ENCODE measurements at places on chromosomes 12 and 14. TPM values are rescaled to one million over a fixed set of nuclear protein-coding genes. Genes with fewer than 3 reads are reported as not detected.

The GUCY2C gene
- not detected for total RNA-seq

The MYF5 gene
- total RNA-seq = not detected

The HRK gene
- total RNA-seq = 2.4 TPM

The KRT5 gene
- not detected for total RNA-seq

The CD27 gene
- total RNA-seq = not detected

The GNG2 gene
- 245 TPM for total RNA-seq

The SUDS3 gene
- 32.5 TPM for total RNA-seq

DNA sequence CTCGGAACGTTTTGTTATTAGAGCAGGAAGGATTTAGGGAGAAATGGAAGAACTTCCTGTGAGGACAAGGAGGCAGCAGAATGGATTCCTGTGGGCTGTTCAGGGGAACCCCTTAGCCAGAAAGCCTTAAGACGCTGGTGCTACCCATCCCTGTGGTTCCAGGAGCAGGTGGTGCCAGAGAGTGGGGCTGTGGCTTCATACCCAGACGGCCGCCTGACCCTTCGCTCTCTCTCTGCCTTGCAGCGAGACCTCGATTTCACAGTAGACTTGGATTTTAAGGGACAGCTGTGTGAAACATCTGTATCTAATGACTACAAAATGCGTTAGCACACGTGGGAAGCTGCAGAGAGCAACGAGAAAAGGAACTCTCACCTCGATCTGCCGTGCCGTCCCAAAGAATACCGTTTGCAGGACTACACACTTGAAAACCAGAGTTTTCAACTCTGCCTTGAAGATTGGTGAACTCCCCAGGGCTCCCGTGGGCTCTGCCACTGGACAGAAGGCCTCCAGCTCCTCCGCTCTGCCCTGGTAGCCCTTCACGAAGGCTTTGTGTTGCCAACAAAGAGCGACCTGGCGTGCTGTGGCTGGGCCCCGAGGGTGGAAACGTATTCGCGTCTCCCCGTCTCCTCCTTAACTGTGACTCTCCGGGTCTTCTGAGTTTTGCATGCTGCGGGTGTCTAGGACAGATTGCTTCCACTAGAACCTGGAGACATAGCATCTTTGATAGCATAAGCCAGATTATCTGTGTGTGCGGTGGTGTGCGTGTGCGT is 102.0 kb downstream of the PRMT8 start:
- no peak overlapping the region for H3K27ac ChIP-seq
- peaks cover 5% of the 10 kb centered on the region for H3K27me3 ChIP-seq
- H3K4me1 ChIP-seq = peaks cover 11% of the 10 kb centered on the region
- H3K36me3 ChIP-seq = peaks cover 11% of the 10 kb centered on the region
- H3K4me3 ChIP-seq = no peak overlapping the region

- H3K4me1 ChIP-seq = peaks cover 10% of the 10 kb centered on the region
- peak overlapping the region; percentile 49 for H3K27ac ChIP-seq
- DNase-seq = no peak
- no peaks in the 10 kb centered on the region for H3K27me3 ChIP-seq
- H3K36me3 ChIP-seq = no peaks in the 10 kb centered on the region
Observed at GRCh38 chr14:51318813-51319597, 79.0 kb downstream of the TMX1 start.

DNA sequence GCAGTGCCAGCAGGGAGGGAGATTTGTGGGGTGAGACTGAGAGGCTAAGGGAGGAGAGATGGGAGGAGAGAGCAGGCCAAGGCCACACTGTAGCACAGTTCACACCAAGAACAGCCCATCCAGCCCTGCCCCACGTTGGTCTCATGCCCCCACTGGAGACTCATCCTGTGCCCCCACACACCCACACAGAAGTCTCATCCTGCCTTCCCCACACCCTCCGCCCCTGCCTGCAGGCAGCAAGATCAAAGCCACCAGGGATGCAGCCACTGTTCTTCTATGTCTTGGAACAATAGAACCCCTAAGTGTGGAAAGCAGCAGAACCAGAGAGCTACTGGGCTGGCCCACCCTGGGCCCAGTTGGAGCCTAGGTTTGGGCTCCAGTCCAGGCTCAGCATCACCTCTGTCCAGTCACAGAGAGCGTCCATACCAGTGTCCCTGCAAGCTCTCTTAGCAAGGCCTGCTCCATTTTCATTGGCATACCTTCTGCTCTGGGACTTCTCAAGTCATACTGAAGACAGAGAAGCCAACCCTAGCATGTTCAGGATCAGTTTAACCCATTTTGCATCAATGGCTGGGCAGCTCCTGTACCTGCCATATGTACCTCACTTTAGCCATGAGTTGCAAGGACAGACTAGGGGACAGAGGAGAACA is 31.7 kb upstream of the HDAC7 start:
- H3K27ac ChIP-seq = no peak overlapping the region
- H3K4me1 ChIP-seq = no peaks in the 10 kb centered on the region
- DNase-seq = no peak
- H3K36me3 ChIP-seq = no peaks in the 10 kb centered on the region

GRCh38 chr14:50791201-50791600 is 39.8 kb downstream of the NIN start:
- peaks cover 63% of the 10 kb centered on the region for H3K4me1 ChIP-seq
- peaks cover 1% of the 10 kb centered on the region for H3K27me3 ChIP-seq
- DNase-seq = no peak
- H3K4me3 ChIP-seq = no peak overlapping the region

DNA sequence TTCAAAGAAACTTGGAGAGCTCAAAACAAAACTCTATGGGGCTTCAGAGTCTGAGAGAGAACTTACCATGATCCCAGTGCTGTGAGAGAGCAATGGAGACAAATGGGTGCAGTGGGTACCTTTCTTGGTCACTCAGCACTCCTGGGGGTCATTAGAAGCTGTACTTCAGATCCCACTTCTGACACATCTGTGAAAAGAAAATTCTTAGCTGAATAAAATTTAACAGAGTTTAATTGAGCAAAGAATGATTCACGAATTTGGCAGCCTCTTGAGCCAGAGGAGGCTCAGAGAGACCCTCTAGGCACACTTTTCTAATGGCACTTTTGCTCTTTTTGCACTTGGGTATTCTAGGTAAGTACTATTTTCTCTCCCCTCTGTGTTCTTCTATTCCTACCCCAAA is 96.8 kb upstream of the SYT10 start:
- H3K27ac ChIP-seq = no peak overlapping the region
- no peaks in the 10 kb centered on the region for H3K4me1 ChIP-seq

DNA sequence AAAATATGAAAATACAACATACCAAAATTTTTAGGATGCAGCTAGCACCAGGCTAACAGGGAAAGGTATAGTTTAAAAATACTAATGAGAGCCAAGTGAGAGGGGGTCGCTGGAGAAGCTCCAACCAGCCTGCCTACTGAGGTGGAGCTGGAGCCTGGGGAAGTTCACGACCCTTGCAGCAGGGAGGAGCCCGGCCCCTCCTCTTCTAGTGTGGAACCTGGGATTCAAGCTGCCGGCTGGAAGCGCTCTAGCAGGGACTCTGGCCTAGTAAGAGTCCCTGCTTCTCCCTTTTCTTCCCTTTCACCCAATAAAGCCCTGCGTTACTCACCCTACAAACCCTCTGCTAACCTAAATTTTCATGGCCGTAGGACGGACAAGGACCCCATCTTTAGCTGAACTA is 5.0 kb upstream of the KCNK13 start:
- H3K27ac ChIP-seq = no peak overlapping the region
- no peak overlapping the region for H3K4me3 ChIP-seq
- H3K27me3 ChIP-seq = peaks cover 11% of the 10 kb centered on the region
- no peak for DNase-seq
- peaks cover 11% of the 10 kb centered on the region for H3K36me3 ChIP-seq

- H3K27ac ChIP-seq = no peak overlapping the region
- no peak for DNase-seq
- H3K4me3 ChIP-seq = no peak overlapping the region
Observed at GRCh38 chr14:62759796-62760195, 285.5 kb downstream of the KCNH5 start.

DNA sequence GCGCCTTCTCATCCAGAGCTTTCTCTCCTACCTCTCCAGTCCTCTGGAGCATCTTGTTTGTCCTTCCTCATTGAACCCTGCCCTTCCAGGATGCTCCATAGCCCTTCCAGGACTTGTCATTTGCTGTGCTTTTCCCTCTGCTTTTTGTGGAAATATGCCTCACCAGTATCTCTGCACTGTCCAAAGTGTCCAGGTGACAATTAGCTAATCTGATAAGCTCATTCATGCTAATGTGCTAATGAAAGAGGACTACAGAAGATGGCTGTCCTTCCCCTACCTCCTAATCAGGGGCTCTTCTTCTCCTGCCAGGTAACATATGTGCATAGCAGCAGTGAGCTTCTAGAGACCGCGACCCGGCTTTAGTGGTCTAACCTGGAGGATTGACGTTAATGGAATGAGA is 58.4 kb upstream of the OTX2 start:
- H3K27me3 ChIP-seq = peaks cover 2% of the 10 kb centered on the region
- DNase-seq = no peak
- H3K4me3 ChIP-seq = no peak overlapping the region
- H3K36me3 ChIP-seq = no peaks in the 10 kb centered on the region
- no peak overlapping the region for H3K27ac ChIP-seq
- no peaks in the 10 kb centered on the region for H3K4me1 ChIP-seq

GRCh38 chr14:105316968-105317510 is 2.5 kb downstream of the PACS2 start:
- H3K27me3 ChIP-seq = peaks cover 10% of the 10 kb centered on the region
- peak overlapping the region; percentile 59 for H3K4me3 ChIP-seq
- peak overlapping the region; percentile 6 for H3K27ac ChIP-seq
- H3K36me3 ChIP-seq = no peaks in the 10 kb centered on the region

GRCh38 chr14:101849125-101849524 is 87.6 kb downstream of the PPP2R5C start:
- no peaks in the 10 kb centered on the region for H3K36me3 ChIP-seq
- no peak for DNase-seq
- H3K27ac ChIP-seq = no peak overlapping the region
- no peak overlapping the region for H3K4me3 ChIP-seq
- no peaks in the 10 kb centered on the region for H3K27me3 ChIP-seq

- no peaks in the 10 kb centered on the region for H3K27me3 ChIP-seq
- H3K4me3 ChIP-seq = no peak overlapping the region
- no peak for DNase-seq
- H3K36me3 ChIP-seq = no peaks in the 10 kb centered on the region
- H3K27ac ChIP-seq = no peak overlapping the region
Observed at GRCh38 chr12:32906399-32907165, 10.0 kb upstream of the PKP2 start.

- peak overlapping the region; percentile 98 for H3K27ac ChIP-seq
- H3K27me3 ChIP-seq = peaks cover 8% of the 10 kb centered on the region
- no peaks in the 10 kb centered on the region for H3K36me3 ChIP-seq
- H3K4me3 ChIP-seq = peak overlapping the region; percentile 98
Observed at GRCh38 chr12:22626406-22626805, 1.4 kb downstream of the ETNK1 start.

DNA sequence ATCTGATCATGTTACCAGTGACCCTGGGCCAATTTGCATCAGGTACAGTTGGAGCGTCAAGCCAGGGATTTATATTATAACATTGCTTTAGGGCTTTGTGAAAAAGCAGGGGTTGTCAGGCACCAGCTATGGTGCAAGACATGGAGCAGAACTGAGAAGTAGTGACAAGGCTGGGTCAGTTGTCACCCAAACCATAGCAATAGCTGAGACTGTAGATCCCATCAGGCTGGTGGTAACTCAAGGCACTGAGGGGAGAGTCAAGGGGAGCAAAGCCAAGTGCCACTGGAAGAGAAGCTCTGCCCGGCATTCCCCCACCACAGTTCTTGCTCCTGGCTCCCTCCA is 16.9 kb downstream of the BCL2L14 start:
- no peak overlapping the region for H3K4me3 ChIP-seq
- no peaks in the 10 kb centered on the region for H3K4me1 ChIP-seq
- no peaks in the 10 kb centered on the region for H3K36me3 ChIP-seq
- no peak for DNase-seq
- H3K27me3 ChIP-seq = no peaks in the 10 kb centered on the region

DNA sequence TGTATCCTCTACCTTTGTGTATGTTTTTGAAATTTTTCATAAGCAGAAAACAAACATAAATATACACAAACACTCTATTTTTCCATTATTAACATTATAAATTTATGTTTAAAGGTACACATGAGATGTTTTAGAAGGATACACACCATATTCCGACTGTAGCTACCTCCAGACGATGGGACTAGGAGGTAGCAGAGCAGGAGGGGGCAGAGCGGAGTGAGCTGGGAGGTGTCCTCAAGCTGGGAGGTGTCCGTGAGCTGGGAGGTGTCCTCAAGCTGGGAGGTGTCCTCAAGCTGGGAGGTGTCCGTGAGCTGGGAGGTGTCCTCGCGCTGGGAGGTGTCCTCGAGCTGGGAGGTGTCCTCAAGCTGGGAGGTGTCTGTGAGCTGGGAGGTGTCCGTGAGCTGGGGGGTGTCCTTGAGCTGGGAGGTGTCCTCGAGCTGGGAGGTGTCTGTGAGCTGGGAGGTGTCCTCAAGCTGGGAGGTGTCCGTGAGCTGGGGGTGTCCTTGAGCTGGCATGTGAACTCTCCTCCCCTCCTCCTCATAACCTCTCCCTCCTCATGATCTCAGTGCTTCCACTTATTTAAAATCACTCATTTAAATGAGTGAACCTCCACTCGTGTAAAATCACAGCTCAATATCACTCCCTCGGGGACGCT is 346.9 kb upstream of the SFSWAP start:
- no peak overlapping the region for H3K27ac ChIP-seq
- peaks cover 6% of the 10 kb centered on the region for H3K27me3 ChIP-seq

- H3K4me1 ChIP-seq = peaks cover 26% of the 10 kb centered on the region
- no peaks in the 10 kb centered on the region for H3K36me3 ChIP-seq
- no peak for DNase-seq
- H3K27ac ChIP-seq = no peak overlapping the region
- peaks cover 2% of the 10 kb centered on the region for H3K27me3 ChIP-seq
Observed at GRCh38 chr12:51185171-51185717, 12.3 kb upstream of the TFCP2 start.

DNA sequence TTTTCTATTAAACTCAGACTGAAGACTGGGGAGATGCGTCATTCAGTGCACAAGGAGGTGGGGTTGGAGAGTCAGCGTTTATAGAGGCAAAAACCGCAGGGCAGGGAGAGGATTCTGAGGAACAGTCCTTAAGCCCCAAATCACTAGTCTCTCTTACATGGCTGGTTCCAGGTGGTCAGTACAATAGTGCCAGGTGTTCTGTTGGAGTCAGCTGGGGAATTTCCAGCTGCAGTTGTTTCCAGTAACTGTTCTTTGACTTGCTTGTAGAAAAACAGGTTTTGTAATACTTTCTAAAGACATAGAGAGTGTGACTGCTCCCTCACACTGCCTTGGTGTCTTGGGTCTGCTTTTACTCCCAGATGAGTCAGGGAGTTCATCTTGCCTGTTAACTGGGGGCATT is 192.2 kb downstream of the TMTC3 start:
- H3K4me3 ChIP-seq = no peak overlapping the region
- H3K36me3 ChIP-seq = no peaks in the 10 kb centered on the region
- no peaks in the 10 kb centered on the region for H3K27me3 ChIP-seq
- H3K4me1 ChIP-seq = no peaks in the 10 kb centered on the region
- DNase-seq = no peak

Data from glutamatergic neuron (in vitro differentiated cells).